ENCODE measurements at places on chromosomes 3 and 15.

GRCh38 chr3:196502775-196503195 lies 783 bp downstream of the RNF168 start:
- no peak for DNase-seq

DNA sequence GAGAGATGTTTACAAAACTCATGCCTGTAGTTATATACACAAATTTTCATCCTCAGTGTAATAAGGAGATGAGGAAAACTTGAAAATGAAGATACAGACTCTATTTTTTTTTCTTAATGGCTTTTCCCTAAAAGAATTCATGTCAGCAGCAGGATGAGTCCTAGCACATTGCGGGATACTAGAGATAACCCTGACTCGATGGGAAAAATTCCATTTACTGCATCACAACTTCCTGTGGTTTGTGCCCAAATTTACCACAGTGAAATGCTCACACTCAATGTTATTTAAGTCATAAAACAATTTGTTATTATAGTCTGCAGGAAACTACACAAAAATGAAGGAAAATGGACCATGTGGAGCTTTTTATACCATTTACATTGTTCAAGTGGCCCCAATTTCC lies 581.9 kb upstream of the ZNF717 start:
- DNase-seq: no peak

DNA sequence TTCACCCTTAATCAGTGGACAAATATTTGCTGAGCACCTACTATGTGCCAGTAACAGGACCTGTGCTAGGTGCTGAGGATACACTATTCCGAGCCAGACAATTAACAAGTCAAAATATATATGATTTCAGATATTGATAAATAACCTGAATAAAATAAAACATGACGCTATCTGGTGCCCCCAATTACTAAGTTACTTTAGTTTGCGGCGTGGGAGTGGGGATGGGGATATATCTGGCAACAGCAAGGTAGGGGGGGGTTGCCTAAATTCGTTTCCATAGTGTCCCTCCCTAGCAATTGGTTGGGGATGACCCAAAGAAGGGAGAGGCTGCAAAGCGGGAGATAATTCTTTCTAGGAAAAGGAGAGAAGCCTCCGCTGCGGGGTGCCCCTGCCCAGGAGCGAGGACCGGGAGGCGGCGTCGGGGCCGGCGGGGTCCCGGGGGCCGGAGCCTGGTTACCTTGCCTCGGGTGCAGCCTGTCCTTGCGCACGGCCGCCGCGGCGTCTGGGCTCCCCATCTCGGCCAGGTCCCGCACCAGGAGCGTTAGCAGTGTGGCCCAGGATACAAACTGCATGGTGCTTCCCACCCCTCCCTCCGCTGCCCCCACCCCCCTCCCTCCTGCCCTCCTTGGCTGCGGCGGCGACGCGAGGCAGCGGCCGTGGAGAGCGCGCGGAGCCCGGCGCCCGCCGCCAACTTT lies 567 bp downstream of the ADAMTS9 start:
- DNase-seq: no peak

- no peak for DNase-seq
Observed at GRCh38 chr3:108602249-108602934, 12.9 kb downstream of the DZIP3 start.

GRCh38 chr15:65541231-65541820 lies 11.1 kb downstream of the HACD3 start:
- DNase-seq: no peak

GRCh38 chr3:101913168-101913567 lies 63.9 kb downstream of the NFKBIZ start:
- DNase-seq: no peak

DNA sequence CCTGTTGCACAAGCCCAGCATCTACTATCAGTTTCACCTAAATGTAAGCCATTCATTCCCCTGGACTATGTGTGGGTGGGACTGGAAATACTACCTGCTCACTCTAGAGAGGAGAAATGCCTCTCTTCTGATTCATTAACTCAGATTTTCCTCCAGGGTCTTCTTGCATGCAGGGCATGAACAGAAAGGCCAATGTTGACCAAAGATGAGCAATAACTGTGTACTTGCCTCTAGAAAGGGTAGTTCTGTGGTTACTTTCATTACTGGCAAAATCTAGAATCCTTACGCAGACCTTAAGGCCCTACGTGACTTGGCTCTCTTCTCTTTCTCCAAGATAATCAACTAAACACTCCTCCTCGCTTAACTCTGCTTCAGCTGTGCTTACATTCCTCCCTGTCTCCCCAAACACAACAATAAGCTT lies 81.4 kb upstream of the PSMD6 start:
- no peak for DNase-seq

- DNase-seq: no peak
Observed at GRCh38 chr15:20356911-20357480, 184.6 kb downstream of the GOLGA6L6 start.

DNA sequence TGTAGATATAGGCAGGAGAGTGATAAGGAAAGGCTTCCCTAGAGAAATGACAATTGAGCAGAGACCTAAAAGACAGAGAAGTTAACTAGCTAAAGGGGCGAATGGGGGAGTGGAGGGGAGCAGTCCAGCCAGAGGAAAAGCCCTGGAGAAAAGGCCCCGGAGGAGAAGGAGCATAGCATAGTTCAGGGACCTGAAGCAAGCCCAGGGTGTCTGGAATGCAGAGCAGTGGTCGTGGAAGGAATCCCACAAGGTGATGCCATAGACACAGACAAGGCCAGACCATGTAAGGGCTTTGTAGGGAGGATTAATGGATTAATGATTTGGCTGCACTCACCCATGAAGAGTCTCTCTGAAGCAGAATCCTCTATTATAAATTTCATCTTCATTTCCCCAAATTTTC lies 45.8 kb upstream of the LRRN1 start:
- DNase-seq: no peak

GRCh38 chr15:73932381-73933191 lies 6.3 kb downstream of the LOXL1 start:
- no peak for DNase-seq

DNA sequence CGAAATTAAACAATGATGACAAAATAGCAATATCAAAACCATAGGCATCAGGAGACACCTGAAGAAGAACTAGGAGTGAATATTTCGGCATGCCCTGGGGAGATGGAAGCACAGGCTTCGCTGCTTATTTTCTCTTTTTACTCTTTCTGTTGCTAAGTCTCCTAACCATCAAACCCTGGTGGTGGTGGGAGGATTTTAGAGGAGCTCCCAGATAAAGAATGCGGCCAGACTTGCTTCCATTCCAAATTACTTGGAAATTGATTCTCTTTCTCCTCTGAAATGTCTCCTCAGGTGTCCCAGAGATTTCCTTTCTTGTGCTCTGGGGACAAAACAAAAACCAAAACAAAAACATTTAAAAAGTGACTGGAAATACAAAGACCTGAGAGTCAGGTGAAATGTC lies 243.0 kb downstream of the KBTBD8 start:
- DNase-seq: no peak

GRCh38 chr3:143286392-143287010 lies 166.9 kb downstream of the CHST2 start:
- no peak for DNase-seq

GRCh38 chr3:188262913-188263683 lies 109.1 kb downstream of the LPP start:
- DNase-seq: no peak

DNA sequence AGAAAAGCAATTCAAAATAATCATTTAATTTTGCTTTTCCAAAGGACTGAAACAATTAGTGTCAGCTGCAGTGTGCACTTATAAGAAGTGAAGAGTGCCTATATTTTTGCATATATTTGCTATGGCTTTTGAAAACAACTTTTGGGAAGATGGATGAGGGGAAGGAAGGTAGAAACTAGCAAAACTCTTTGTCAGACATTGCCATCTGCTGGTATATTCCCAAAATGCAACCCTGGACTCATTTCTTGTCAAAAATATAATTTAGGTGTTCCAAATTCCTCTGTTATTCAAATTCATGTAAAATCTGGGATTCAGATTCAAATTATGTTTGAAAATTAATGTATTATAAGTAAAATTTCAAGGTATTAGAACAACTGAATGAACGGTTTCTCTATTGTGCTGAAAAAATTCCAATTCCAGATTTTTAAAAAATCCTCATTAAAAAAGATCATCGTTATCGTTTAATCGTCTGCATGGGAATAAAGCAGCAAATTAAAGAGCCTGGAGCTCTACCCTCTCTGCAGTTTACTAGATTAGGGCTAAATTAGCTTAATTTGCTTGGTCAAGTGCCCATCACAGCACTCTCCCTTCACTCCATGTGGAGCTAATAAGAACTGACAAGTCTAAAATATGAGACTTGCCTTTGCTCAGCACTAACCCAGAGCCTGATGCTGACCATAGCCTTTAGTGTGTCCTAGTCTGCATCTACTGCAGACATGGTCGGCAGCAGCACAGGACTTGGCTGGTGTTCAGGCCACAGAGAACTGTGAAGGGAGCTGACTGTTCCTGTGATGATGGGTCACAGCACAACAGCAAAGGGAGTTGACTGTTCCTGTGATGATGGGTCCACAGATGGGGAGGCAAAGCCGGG lies 67.9 kb upstream of the MITF start:
- DNase-seq: peak; percentile 17

DNA sequence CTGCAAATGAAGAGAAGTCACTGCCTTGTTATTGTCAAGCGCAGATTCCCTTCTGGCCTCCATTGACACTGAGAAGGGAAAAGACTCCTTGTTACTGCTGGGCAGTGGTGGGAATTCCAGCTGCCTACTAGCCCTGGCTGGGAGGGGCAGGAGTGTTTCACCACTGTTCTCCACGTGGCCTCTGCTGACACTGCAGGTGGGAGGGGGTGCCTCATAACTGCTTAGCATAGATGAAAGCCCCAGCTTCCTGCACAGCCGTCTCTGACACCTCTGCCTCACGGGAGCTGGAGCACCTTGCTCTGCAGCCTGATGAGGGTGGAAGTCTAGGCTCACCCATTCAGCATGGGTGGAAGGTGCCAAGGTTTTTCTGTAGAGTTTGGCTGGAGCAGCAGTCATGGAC lies 52.1 kb downstream of the TM2D3 start:
- DNase-seq: no peak

DNA sequence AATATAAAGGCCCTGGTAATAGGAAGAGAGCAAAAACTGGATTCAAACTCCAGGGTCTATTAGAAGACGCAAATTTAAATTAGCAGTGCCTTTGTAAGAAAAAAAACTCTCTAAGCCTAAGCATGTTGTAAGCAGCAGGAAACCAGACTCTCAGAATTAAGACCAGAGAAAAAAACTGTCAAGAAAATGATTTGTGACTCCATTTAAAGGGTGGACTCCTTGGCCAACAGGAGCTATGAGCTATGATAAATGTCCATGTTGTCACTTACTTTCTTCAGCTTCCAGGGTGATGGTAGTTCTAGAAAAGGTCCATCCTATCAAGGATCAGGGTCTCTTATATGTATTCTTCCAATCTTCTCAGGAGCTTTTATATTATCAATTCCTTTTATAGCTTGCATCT lies 34.9 kb upstream of the CCDC50 start:
- no peak for DNase-seq

DNA sequence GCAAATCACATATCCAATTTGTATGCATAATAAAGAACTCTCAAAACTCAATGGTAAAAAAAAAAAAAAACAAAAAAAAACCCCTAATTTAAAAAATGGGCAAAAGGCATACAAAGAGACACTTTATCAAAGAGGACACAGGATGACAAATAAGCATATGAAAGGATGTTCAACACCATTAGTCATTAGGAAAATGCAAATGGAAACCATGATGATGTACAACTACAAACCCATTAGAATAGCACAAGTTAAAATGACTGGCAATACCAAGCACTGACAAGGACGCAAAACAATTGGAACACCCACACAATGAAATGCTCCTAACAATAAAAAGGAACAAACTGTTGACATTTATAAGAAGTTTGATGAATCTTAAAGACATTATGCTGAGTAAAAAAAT lies 63.4 kb upstream of the ADAMTS17 start:
- no peak for DNase-seq

Data from NCI-H526 treated with DMSO at 0.1 percent for 48 hours (cell line).